ENCODE measurements at places on chromosomes 5 and 9.

DNA sequence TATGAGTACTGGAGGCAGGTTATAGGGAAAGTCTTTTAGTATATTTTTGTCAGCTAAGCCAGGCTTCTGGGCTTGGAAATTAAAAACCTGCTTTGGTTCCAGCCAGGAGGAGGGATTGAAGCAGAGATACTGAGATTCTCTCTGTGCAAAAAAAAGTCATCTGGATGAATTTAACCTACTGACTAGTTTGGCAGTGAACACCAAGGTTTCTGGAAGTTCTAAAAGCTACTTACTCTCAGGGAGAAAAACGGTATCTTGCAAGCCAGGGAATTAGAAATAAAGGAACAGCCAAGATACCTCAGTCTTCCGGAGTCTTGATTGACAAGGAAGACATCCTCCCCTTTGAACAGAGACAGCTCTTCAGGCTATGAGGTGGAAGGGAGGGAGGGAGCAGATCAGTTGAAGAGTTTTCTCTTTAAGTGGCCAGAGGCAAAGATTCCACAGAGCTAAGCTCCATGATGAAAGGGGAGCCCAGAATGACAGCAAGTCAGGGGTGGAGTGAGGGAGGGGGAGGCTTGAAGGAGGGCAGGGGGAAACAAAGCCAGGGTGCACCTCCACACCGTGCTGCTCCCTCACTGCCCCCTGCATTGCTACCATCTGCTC lies 8.3 kb upstream of the ZBTB34 start:
- DNase-seq, result no peak

GRCh38 chr9:120920806-120921178 lies 5.8 kb downstream of the TRAF1 start:
- no peak for DNase-seq

DNA sequence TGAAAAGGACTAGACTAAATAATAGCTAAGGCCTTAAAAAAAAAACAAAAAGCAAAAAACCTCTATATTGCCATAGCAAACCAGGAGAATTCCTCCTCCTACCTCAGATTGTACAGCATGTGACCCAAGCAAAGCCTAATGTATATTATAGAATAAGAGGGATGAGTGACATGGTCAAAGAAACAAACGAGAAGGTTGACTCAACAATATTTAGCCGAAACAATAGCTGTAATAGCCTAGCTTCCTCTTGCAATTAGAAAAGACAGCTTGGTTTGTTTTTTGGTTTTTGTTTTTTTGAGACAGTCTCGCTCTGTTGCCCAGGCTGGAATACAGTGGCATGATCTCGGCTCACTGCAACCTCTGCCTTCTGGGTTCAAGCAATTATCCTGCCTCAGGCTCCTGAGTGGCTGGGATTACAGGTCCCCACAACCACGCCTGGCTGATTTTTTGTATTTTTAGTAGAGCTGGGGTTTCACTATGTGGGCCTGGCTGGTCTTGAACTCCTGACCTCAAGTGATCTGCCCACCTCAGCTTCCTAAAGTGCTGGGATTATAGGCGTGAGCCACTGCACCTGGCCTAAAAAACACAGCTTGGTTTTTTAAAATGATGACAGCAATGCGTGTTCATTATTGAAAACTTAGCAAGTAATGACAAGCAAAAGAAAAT lies 5.6 kb downstream of the NLN start:
- no peak for DNase-seq

DNA sequence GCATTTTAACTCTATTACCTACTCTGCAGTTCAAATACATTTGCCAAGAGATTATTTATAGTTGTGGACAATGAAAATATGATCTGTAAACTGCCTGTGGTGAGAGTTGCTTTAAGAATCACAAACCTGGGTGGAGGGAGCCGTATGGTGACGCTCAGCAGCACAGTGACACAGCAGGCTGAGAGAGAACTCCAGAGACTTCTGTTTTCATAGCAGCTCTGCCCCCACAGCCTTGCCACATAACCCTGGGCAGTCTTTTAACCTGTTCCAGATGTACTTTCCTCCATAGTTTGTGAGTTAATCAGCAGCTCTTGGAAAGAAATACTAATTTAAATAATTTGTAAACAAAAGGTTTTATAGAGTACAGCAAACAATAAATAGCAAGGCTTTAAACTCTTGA lies 450.5 kb downstream of the ELAVL2 start:
- no peak for DNase-seq

GRCh38 chr5:73437101-73437776 lies 11.3 kb downstream of the FOXD1 start:
- DNase-seq, result no peak

DNA sequence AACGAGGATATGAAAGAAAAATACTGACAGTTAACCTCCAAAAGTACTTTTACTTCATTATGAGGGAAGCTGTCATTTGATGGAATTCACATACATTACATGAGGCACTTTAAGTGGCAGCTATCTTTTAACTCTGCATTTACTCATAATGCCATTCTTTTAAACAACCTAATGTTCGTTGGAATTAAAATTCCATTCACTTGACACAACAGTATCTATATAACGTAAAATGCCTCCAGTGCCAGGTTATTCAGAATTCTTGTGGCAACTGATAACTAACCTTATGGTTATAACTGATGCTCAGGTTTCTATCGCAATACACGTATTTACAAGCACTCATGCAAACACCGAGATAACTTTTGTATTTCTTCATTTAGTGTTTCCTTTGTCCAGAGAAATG lies 376.9 kb upstream of the GRAMD2B start:
- DNase-seq, result no peak

- DNase-seq, result no peak
Measured at GRCh38 chr5:117667105-117667504, 1092.5 kb upstream of the SEMA6A start.

GRCh38 chr5:146520731-146521130 lies 4.7 kb upstream of the GPR151 start:
- DNase-seq, result no peak

DNA sequence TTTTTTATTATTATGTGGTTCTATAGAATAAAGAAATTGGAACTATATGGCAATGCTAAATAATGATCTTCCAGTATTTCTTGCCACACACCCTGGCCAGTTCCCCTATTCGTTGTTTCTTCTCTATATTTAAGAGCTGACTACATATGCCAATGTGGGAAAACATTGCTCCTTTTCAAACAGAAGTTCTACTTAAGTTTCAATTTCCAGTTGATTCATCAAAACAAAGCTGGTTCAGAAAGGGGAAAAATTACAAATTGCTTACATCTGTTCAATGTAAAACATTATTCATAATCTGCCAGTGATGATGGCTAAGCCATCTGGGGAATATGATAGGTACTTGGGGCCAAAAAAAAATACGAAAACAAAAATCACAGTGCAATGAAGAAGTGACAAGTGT lies 76.9 kb downstream of the ST8SIA4 start:
- DNase-seq, result no peak

- DNase-seq, result no peak
Measured at GRCh38 chr5:142568283-142568995, 117.5 kb downstream of the FGF1 start.

GRCh38 chr5:68173007-68173406 lies 42.5 kb upstream of the PIK3R1 start:
- no peak for DNase-seq

DNA sequence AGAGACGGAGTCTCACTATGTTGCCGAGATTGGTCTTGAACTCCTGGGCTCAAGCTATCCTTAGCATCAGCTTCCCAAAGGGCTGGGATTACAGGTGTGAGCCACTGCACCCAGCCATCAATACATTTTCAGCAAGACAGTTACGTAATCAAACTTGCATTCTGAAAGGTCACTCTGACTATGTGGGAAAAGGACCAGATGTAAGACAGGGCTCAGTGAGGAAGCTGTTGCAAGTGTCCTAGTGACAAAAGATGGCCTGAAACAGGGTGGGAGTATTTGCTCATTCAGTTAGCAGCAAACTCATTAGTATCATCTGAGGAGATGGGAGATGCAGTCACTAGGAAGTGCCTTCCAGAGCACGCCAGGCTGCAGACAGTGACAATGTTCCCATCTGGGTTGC lies 16.9 kb downstream of the MED27 start:
- no peak for DNase-seq

DNA sequence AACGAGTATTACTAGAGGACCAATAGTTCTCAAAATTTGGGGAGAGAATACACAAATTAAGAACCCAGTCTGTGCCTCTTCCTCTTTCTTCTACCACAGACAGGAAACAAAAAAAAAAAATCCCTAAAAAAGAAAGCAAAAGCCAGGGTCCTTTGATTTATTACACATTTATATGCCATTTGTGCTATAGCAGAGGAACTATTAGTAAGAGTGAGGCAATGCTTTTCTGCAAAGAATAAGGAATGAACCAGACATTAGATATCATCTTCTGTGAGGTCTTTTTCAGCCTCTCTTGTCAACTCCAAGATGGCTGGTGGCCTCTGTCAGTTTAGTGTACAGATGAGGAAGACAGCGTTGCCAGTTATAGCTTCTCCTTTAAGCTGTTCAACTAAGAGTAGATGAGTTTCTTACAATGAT lies 127.6 kb downstream of the RFX3 start:
- no peak for DNase-seq

DNA sequence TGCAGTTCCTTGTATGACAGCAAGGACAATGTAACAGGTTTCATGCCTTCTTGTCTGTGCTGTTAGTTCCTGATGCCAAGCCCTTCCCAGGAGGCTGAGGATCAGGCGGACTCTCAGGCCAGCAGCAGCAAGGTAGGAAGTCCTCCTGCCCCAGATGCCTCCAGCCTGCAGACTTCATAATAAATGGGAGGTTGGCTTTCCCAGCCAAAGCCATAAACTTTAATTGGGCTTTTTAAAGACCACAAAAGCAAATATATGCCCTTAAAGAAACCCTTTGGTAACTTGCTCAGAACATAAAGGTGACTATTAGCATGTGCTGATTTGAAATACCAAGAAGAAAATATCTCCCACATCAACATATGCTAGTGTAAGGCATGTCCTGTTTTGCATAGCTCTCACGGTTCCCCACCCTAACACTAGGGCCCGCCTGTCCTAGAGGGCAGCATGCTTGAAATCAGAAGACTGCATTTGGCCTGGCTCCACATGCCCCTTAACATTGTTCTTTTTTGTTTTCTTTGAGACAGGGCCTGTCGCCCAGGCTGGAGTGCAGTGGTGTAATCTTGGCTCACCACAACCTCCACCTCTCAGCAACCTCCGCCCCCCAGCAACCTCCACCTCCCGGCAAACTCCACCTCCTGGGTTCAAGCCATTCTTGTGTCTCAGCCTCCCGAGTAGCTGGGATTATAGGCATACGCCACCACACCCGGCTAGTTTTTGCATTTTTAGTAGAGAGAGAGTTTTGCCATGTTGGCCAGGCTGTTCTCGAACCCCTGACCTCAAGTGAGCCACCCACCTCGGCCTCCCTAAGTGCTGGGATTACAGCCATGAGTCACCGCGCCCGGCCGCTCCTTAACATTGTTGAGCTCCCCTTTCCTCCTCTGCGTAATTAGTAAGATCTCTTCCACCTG lies 44.6 kb upstream of the FCN1 start:
- DNase-seq, result no peak

- no peak for DNase-seq
Measured at GRCh38 chr5:83787631-83788030, 67.0 kb upstream of the HAPLN1 start.

- no peak for DNase-seq
Measured at GRCh38 chr5:176822793-176823481, 12.6 kb downstream of the UNC5A start.

DNA sequence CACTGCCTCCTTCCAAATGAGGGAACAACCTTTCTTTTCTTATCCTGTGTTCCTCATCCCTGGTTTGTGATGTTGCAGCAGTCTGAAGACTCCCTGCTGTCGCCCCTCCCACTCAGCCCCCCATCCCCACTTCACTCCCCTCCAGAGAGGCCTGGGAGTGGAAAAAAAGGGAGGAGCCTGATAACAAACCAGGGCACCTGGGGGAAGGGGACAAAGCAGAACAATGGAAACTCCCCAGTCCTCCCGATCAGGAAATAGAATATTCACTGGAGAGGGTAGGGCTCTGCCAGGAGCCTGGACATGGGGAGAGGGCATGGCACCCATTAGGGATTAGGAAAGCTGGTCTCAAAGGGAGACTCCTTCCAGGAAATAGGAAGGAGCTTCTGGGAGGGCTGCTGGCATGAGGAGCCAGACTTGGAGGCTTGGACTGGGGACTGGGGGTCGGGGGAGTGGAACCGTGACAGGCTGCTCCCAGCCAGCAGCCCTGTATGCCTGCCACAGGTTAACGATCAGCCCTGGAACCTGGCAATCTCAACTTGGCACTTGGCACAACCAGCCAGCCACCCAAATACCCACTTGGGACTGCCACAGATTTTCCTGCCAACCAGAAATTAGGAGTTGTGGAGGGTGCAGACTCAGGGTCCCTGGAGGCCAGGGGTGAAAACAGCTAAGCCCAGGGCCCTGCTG lies 20.0 kb downstream of the PCDH1 start:
- peak; percentile 4 for DNase-seq

GRCh38 chr9:133499132-133499891 lies 20.4 kb upstream of the SLC2A6 start:
- DNase-seq, result no peak

DNA sequence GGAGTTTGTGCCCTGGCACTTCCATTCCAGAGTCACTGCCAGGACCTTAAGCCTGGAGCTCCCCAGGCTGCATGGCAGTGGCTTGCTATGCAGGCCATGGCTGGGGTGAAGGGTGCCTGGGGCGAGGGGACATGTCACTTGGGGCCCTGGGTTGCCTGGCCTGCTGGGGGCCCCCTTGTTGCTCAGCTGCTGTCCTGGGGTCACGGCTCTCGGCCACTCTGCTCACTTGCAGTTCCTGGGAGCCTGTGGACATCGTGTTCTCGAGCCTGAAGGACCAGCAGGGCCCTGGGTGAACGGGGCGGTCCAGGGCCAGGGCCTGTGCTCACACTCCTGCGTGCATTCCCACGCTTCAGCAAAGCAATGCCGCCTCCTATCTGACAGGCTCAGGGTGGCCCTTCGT lies 14.5 kb upstream of the SLC2A6 start:
- DNase-seq, result no peak

- DNase-seq, result no peak
Measured at GRCh38 chr5:66538126-66538525, 58.1 kb upstream of the MAST4 start.

DNA sequence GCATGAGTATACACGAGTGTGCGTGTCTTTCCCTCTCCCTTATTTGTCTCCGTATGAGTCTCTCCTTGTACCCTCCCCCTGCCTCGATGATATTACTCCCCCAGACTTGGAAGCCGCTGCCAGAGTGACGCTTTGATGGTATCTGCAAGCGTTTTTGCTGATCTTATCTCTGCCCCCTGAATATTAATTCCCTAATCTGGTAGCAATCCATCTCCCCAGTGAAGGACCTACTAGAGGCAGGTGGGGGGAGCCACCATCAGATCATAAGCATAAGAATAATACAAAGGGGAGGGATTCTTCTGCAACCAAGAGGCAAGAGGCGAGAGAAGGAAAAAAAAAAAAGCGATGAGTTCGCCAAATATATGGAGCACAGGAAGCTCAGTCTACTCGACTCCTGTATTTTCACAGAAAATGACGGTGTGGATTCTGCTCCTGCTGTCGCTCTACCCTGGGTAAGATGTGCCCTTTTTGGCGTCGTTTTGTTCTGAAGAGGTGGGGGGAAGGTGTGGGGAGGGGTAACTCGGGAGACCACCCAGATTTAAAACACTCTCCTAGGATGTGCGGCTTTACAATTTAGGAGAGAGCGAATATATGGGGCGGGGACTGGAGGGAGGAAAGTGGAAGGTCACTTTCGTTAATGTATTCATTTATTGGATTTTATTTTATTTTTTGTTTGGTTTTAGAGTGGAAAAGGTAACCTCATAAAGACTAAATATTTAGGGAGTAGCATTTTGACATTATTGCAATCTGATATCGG lies at the start of gene GABRG2:
GABRG2 (plus strand) TSS at position 119 of the 757 bp plus-strand sequence; CDS start at position 346, 227 bp downstream.
- DNase-seq, result peak; percentile 37

Measured in NCI-H1105 treated with DMSO at 0.1 percent for 48 hours (cell line).